ENCODE measurements at places on chromosomes 16 and 17. TPM values are rescaled to one million over a fixed set of nuclear protein-coding genes. Genes with fewer than 3 reads are reported as not detected.

Gene TMEM132E
- 0.11 TPM for total RNA-seq

Gene PRSS8
- total RNA-seq, result 337 TPM

Gene AARSD1
- 19.8 TPM for total RNA-seq

GRCh38 chr16:88821168-88821850, 9.6 kb upstream of the APRT start:
- no peak for DNase-seq
- no peak overlapping the region for H3K4me3 ChIP-seq
- no peaks in the 10 kb centered on the region for H3K27me3 ChIP-seq
- H3K4me1 ChIP-seq, result no peaks in the 10 kb centered on the region

GRCh38 chr16:87342978-87343752, 26.0 kb upstream of the C16orf95 start:
- no peak overlapping the region for H3K4me3 ChIP-seq
- H3K4me1 ChIP-seq, result no peaks in the 10 kb centered on the region
- H3K27ac ChIP-seq, result no peak overlapping the region
- H3K27me3 ChIP-seq, result no peaks in the 10 kb centered on the region

- H3K27ac ChIP-seq, result no peak overlapping the region
- no peaks in the 10 kb centered on the region for H3K36me3 ChIP-seq
- peak overlapping the region; percentile 69 for H3K4me3 ChIP-seq
- H3K4me1 ChIP-seq, result peaks cover 5% of the 10 kb centered on the region
- no peaks in the 10 kb centered on the region for H3K27me3 ChIP-seq
- DNase-seq, result no peak
These were observed 759 bp downstream of the ASPHD1 start for GRCh38 chr16:29900888-29901606.

DNA sequence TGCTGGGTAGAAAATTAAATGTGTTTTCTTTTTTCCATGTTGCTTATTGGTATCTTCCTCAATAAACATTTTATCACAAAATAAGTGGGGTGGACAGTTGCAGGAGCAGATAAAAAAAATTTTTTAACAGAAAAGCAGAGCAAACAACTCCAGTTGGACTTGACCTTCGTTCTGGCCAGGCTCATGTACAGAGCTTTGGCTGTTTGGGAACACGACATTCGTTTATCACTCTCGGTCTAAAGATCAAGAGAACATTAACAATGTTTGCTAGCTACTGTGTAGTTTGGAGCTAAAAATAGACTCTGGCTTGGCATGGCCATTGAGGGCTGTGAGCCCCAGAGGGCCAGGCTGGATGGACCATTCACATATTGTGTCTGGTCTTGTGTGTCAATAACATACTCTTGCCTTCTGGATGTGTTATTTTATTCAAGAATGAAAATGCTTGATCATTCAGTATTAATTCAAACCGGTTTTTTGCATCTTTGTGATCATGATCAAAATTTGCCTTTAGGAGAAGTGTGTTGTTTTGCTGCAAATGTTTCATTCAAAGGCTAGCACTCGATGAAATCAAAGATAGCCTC, 56.6 kb downstream of the TMEM186 start:
- H3K27ac ChIP-seq, result no peak overlapping the region
- no peaks in the 10 kb centered on the region for H3K27me3 ChIP-seq
- no peak overlapping the region for H3K4me3 ChIP-seq
- no peaks in the 10 kb centered on the region for H3K36me3 ChIP-seq

GRCh38 chr17:48333034-48333530, 96.9 kb downstream of the SKAP1 start:
- H3K27me3 ChIP-seq, result no peaks in the 10 kb centered on the region
- H3K27ac ChIP-seq, result no peak overlapping the region
- H3K36me3 ChIP-seq, result no peaks in the 10 kb centered on the region

DNA sequence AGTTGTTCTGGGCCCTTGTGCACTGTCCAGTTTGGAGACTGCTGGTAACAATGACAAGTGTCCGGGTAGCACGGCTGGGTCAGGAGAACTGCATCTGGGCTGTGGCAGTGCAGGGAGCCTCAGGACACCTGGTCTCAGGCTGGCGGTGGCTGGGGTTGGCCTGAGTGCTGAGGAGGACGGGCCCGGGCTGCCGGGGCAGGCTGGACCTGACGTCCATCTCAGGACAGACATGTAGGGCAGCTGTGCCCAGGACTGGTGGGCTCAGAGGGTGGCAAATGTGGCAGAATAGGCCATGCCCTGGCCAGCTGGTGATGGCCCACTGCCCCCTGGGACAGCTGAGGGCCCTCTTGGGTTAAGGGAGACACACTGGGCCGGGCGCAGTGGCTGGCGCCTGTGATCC, 4.2 kb upstream of the NLRC3 start:
- no peak overlapping the region for H3K27ac ChIP-seq
- H3K36me3 ChIP-seq, result no peaks in the 10 kb centered on the region
- H3K4me1 ChIP-seq, result no peaks in the 10 kb centered on the region
- no peak for DNase-seq
- no peaks in the 10 kb centered on the region for H3K27me3 ChIP-seq
- H3K4me3 ChIP-seq, result no peak overlapping the region
